ENCODE measurements at places on chromosomes 13 and 19. TPM values are rescaled to one million over a fixed set of nuclear protein-coding genes. Genes with fewer than 3 reads are reported as not detected.

DNA sequence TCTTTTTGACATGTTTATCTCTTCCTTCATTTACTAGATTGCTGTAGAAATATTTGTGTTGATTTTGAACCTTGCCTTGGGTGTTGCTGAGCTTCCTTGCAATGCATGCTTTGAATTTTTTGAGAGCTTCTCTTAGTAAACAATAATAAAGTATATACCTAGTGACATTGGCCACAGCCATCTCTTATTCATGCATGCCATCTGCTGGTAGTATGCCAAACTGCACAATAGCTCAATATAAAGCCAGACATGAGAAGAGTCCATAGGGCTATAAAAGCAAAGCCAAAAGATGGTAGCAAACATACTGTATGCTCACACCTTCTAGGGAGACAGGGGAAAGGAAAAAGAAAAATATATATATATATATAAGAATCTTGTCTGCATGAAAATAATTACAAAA is 18.9 kb upstream of the ZSCAN5A start:
- DNase-seq, result peak; percentile 48

DNA sequence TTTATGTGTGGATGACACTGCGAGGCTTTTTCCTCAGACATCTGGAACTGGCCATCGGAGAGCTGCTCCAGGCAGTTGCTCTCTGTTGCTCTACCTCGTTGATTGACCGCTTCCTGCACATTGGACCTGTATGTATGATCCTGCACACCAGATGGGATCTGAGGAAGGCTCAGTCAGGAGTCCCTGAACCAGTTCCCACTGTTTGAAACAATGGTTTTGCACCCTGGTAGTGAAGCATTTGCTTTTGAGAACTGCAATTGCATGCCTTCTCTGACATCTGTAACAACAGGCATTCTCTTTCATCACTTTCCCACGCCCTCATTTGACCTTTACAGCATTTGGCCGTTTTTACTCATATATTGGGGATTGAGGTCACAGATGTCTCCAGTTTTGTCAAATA is 61.1 kb upstream of the NPAS1 start:
- DNase-seq, result no peak

GRCh38 chr13:102970542-102970941 is 95.7 kb downstream of the SLC10A2 start:
- DNase-seq, result no peak

DNA sequence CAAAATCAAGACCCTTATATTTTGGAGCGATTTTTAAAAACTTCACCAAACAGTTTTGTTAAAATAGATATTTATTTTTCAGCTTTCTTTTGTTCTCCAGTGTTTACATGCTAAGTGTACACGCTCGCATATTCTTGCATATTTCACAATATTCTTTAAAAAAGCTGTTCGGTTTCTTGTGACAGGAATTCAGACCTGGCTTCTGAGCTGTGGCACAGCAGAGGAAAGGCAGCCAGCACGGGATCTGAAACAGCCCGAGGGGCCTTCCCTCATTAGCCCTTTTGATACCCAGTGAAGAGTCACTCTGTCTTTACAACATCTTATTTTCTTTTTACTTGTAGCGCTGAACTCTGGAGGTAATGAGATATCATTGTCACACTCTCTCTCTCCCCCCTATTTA is 234.0 kb downstream of the B3GLCT start:
- peak; percentile 46 for DNase-seq

GRCh38 chr13:59665732-59666131 is 498.0 kb downstream of the DIAPH3 start:
- peak; percentile 43 for DNase-seq

- DNase-seq, result no peak
Observed at GRCh38 chr19:18440936-18441803, 3.2 kb upstream of the ISYNA1 start.

DNA sequence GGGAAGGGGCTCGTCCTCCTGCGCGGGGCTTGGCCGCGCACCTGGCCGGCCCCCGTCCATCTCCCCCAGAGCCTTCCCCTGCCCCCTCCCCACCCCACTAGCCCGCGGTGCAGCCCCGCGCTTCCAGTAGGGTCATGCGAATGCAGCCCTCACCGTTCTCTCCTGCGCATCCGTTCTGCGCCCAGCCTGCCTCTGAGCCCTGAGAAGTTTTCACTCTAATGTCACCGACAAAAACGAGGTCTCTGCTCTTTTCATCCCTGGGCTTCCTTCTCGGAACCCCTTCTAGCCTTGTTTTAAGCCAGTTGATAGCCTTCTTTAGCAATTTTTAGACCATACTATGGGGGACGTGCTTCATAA is 97.4 kb downstream of the ATP8A2 start:
- DNase-seq, result no peak

- DNase-seq, result no peak
Observed at GRCh38 chr13:64074971-64075474, 2659.4 kb upstream of the PCDH20 start.

- DNase-seq, result no peak
Observed at GRCh38 chr19:38394488-38394887, 6.0 kb downstream of the SPRED3 start.

- peak; percentile 72 for DNase-seq
Observed at GRCh38 chr19:13962699-13963602, 10.6 kb downstream of the DCAF15 start.

The GRK1 gene
- 3.1 TPM for total RNA-seq
